ENCODE measurements at places on chromosomes 11 and 22.

GRCh38 chr11:128520888-128521681 is 66.3 kb downstream of the ETS1 start:
- DNase-seq = no peak

DNA sequence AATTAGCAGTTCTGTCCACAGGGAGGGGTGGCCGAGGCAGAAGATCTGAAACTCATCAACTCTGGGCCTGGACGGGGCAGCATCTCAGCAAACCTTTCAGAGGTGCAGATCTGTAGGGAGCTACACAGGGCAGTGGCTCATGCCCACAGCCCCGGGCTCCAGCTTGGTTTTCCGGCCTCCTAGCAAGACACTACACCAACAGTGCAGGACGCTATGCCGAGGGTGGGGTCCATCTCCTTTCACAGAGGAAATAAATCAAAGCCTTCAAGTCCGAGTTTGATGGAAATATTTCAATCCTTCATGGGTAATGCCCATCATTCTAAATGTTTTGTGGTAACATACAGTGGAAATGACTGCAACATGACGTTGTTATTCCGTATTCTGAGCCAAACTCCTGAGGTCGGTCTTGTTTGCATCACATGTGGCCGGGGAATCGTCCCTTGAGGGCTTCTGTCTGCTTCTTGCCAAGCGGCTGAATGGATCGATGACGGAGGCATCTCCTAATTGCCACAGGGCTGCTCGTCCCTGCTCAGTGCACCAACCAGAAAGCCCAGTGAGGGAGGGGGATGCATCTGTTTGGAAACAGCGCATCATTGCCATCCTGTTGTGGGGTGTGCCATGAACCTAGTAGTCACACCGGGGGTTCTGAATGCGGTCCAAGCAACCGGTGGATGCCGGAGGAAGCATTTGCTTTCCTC is 30.0 kb downstream of the LINC01488 start:
- DNase-seq = no peak

GRCh38 chr22:24153353-24153752 is 27.9 kb upstream of the SUSD2 start:
- DNase-seq = no peak

DNA sequence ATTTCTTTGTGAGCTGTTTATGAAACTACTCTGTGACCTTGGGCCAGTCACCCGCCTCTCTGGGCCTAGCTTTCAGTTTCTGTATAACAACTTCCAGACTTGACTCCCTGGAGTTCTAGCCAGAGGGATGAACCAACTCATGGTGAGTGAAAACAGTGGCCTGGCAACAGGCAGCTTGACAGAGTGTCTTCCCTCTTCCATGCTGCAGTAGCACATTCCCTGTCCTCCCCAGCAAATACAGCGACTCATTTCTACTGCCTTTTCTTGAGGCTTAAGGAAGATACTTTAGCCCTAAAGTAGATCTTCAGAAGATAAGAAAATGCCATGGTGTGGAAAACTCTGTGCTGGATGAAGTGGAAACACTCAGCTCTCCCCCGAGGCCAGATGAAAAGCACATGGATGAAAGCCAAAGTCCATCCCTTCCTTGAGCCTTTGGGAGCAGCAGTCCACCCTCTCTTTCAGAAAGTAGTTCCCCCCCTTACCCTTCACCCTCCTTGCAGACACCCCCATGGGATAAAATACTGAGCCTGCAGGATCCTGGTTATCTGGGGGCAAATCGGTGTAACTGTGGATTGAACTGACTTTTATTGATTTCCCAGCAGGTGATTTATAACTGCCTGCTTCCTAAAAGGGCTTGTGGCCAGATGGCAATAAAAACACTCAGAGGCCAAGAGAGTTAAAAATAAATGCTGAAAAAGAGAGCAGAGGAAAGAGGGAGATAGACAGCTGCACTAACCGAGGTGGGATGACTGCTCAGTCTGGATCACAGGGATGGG is 24.1 kb downstream of the IRAG1 start:
- DNase-seq = no peak

DNA sequence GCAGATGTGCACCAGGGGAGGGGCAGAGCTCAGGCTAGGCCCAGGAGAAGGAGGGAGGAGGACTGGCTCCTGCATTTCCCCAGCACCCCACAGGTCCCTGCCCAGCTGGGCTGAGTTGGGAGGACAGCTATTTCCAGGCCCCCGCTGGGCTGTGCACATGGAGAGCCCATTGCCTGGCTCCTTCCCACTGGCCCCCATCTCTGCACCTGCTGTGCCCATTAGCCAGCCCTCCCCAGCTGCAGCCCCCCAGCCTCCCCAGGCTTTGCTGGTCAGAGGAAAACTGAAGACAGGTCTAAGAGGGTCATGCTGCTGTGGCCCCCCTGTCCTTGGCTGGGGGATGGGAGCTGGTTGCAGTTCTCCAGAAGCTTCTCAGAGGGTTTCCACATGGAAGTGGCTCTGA is 81.8 kb upstream of the SHANK2 start:
- no peak for DNase-seq

GRCh38 chr11:126123686-126124085 is 61.0 kb upstream of the CDON start:
- DNase-seq = no peak

- DNase-seq = no peak
These were observed 52.4 kb downstream of the C11orf65 start for GRCh38 chr11:108414958-108415357.

GRCh38 chr22:47629273-47629711 is 866.8 kb downstream of the TBC1D22A start:
- no peak for DNase-seq

- no peak for DNase-seq
These were observed 77.9 kb upstream of the ANO1 start for GRCh38 chr11:70000228-70000627.

GRCh38 chr11:64334764-64335735 is 5.0 kb upstream of the CCDC88B start:
- no peak for DNase-seq

DNA sequence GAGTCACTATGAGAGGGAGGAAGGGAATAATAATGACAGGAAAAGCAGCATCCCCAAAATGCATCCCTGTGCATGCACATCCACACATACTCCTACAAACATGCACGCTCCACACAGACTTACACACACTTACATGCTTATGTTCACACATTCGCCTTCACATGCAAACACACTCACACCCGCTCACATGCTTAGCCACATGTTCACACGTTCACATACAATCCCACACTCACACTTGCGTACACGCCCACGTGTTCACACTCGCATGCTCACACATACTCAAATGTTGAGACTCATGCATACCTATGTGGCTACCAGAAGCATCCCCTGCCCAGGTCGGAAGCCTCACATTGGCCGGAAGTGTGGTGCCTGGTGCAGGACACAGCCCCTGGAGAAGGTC is 372.1 kb downstream of the MN1 start:
- no peak for DNase-seq

GRCh38 chr22:38435010-38435409 is 20.0 kb downstream of the KCNJ4 start:
- DNase-seq = no peak

- DNase-seq = no peak
These were observed 20.3 kb downstream of the ASCL2 start for GRCh38 chr11:2250041-2250440.

GRCh38 chr11:78158987-78159652 is 19.7 kb upstream of the ALG8 start:
- no peak for DNase-seq

- no peak for DNase-seq
These were observed 3.9 kb upstream of the MUC5B start for GRCh38 chr11:1218788-1219445.

GRCh38 chr11:69658626-69659450 is 16.3 kb downstream of the LTO1 start:
- DNase-seq = no peak

GRCh38 chr22:17845790-17846189 is 71.5 kb upstream of the BID start:
- DNase-seq = no peak

GRCh38 chr11:128890543-128891368 is at the start of gene KCNJ5:
TSS of gene KCNJ5 (plus strand) at chr11:128891356. CDS start at chr11:128911274, 19,918 bp downstream.
- DNase-seq = no peak

GRCh38 chr11:43289368-43289767 is 22.4 kb upstream of the API5 start:
- no peak for DNase-seq

DNA sequence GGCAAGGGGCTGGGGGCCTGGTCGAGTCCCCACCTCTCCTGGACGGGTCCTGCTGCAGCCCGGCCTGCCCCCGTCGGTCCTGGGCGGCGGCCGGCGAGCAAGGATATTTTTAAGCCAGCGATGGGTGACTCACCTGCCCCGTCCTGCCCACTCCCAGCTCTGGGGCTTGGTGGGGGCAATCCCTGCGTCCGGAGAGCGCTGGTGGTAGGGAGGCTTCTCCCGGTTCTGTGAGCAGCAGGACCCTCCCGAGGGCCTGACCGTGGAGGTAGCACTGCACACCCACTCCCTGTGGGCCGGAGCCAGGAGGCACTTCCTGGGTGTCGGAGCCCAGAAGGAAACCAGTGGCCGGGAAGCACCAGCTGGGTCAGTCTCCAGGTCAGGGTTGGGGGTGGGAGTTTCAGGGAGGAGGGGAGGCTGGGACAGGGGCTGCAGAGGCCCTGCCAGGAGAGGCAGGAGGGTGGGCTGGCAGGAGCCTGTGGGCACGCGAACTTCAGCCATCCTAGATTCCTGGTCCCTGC is 467 bp downstream of the EPS8L2 start:
- no peak for DNase-seq

- DNase-seq = peak; percentile 65
These were observed 10.9 kb downstream of the ROBO3 start for GRCh38 chr11:124875943-124876817.

DNA sequence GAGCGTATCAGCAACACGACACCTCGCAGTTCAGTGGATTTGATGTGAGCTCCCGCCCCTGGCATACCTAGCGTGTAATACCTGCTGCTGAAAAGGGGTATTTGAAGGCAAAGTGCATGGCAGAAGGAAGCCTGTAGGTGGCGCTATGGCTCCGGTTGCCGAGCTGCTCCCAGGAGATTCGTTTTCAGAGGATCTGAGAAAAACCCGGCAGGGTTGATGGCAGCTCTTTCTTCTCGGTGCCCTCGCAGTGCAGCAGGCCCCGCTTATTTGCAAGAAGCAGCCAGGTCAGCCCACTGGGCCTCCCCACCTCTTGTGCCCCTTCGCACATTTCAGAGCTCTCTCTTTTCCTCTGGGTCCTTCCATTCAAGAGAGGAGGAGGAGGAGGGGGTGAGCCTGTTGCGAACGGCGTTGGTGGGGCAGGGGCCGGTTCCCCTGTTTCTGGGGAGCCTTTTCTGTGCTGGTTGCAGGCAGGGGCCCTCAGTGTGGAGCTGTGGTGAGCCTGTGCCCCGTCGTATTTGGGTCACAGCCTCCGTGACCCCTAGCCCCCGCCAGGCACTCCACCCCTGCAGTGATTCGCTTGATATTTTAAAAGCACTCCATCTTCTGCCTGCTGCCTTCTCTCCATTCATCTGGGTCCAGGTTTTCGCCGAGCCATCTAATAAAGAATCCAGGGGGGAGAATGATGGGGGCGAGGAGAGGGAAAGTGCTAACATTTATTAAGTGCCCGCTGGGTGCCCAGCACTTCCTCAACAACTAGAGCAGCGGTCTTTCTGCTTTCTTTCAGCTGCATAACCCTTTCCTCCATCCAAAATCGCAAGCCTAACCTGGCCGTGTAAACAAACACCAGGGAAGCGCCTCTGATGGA is 85.3 kb upstream of the SYT13 start:
- DNase-seq = peak; percentile 33

GRCh38 chr22:41873391-41873790 is 40.5 kb downstream of the SREBF2 start:
- DNase-seq = peak; percentile 71

DNA sequence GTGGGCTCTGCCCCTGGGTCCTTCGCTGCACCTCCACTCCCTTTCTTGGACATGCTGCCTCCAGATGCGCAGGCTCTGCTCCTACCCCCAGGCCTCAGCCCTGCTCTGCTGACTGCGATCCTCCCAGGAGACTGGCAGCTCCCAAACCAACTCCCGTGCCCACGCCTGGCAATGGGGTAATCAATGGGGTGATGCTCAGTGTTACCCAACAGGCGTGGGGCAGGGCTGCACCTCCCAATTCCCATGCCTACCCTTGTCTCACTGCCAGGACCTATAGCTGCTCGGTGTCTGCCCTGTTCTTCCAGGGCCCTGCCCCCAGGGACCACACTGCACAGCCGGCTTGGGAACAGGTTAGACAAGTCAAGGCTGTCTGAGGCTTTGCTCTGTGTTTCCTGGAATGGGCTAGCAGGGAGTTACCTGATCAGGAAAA is at the start of gene ALDH3B2:
Gene ALDH3B2 (minus strand): TSS at position 182 of the 430 bp plus-strand sequence. CDS start 7,688 bp downstream, outside the sequence.
- no peak for DNase-seq

DNA sequence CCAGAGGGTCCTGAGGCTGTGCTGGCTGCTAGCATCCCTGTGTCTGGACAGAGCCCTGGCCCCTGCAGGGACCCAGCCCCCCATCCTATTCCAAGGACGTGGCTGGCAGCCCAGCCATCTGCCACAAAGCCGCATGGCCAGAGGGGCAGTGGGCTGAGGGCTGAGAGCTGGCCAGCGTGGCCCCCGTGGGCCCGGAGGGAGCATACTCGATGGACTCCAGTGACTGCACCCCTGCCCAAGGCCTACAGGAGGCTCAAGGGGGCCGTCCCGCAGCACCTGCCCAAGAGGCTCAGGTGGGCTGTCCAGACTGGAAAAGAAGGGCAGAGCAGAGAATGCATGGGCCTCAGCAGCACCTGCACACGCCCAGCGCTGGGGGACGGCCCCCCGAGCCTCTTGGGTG is 13.1 kb downstream of the TSPAN4 start:
- DNase-seq = no peak

DNA sequence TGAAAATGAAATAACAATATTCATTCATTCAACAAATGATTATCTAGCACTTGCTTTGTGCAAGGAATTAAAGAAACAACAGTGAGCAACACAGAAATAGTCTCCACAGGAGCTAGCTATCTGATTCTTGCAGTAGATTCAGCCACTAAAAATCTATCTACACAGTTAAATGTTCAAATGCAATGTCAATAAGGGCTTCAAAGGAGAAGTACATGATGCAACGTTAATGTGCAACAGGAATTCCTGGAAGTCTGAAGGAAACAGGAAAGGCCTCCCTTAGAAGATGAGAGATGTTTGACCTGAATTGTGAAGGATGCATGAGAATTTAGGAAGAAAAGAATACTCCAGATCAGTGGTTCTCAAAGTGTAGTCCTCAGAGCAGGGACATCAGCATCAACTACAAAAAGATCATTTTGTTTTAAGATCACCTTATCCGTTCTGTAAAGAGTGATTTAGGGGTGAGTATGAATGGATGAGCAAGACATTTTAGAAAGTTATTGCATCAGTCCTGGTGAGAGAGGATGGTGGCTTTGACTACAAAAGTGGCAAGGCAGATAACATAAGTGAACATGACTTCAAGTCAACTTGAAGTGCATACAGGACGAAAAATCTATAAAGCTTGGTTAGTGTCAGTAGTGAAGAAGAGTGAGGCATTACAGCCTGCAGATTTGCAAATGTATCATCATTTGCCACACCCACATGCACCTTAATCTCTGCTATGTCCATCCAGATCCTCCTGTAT is 96.0 kb downstream of the ETS1 start:
- no peak for DNase-seq

- no peak for DNase-seq
These were observed 223.9 kb downstream of the CNTN5 start for GRCh38 chr11:99244613-99245012.

DNA sequence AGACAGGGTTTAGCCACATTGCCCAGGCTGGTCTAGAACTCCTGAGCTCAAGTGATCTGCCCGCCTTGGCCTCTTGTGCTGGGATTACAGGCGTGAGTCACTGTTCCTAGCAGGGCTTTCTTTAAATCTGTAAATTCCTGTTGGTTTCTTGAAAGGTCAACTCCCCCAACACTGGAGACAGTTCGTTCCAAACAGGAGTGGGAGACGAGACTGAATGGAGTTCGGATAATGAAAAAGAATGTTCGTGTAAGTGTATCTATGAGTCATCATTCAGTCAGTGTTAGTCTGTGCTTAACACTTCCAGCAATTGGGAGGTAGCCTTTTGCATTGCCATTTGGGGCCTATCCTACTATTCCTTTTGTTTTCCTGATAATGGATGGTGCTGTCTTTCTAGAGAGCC is 10.0 kb upstream of the BACE1-AS start:
- no peak for DNase-seq

All from T-helper 2 cell (primary cell).